ENCODE measurements at places on chromosomes 12 and 14. TPM values are rescaled to one million over a fixed set of nuclear protein-coding genes. Genes with fewer than 3 reads are reported as not detected.
A peak's percentile ranks its signal among the peaks of the same experiment; 100 is the strongest.

The SLC7A8 gene
- 4.0 TPM for total RNA-seq

The DAO gene
- not detected for total RNA-seq

The SCARB1 gene
- total RNA-seq: 44.5 TPM

The SLC35F4 gene
- not detected for total RNA-seq

The TPPP2 gene
- not detected for total RNA-seq

The CNIH1 gene
- total RNA-seq: 148 TPM

GRCh38 chr14:105158794-105159193 lies 9.8 kb downstream of the JAG2 start:
- peaks cover 10% of the 10 kb centered on the region for H3K27me3 ChIP-seq
- H3K36me3 ChIP-seq: no peaks in the 10 kb centered on the region
- no peak overlapping the region for H3K4me3 ChIP-seq
- no peaks in the 10 kb centered on the region for H3K4me1 ChIP-seq
- no peak overlapping the region for H3K27ac ChIP-seq

GRCh38 chr14:89241257-89241656 lies 175.8 kb downstream of the FOXN3 start:
- H3K4me1 ChIP-seq: peaks cover 3% of the 10 kb centered on the region
- H3K4me3 ChIP-seq: no peak overlapping the region
- no peaks in the 10 kb centered on the region for H3K27me3 ChIP-seq

GRCh38 chr12:1680804-1681492 lies 9.9 kb upstream of the ADIPOR2 start:
- no peak overlapping the region for H3K27ac ChIP-seq
- no peaks in the 10 kb centered on the region for H3K4me1 ChIP-seq
- no peaks in the 10 kb centered on the region for H3K27me3 ChIP-seq
- DNase-seq: no peak
- H3K36me3 ChIP-seq: no peaks in the 10 kb centered on the region
- no peak overlapping the region for H3K4me3 ChIP-seq

GRCh38 chr14:36520601-36521525 lies 831 bp upstream of the NKX2-1 start:
- DNase-seq: no peak
- H3K4me1 ChIP-seq: peaks cover 6% of the 10 kb centered on the region
- H3K36me3 ChIP-seq: no peaks in the 10 kb centered on the region
- H3K4me3 ChIP-seq: peak overlapping the region; percentile 10
- peaks cover 80% of the 10 kb centered on the region for H3K27me3 ChIP-seq
- H3K27ac ChIP-seq: no peak overlapping the region

- no peak for DNase-seq
- no peaks in the 10 kb centered on the region for H3K27me3 ChIP-seq
- H3K4me1 ChIP-seq: peaks cover 21% of the 10 kb centered on the region
- H3K36me3 ChIP-seq: no peaks in the 10 kb centered on the region
- no peak overlapping the region for H3K4me3 ChIP-seq
- H3K27ac ChIP-seq: no peak overlapping the region
Observed at GRCh38 chr14:102097441-102098135, 10.7 kb upstream of the HSP90AA1 start.

- no peak overlapping the region for H3K27ac ChIP-seq
- no peaks in the 10 kb centered on the region for H3K36me3 ChIP-seq
- H3K4me1 ChIP-seq: no peaks in the 10 kb centered on the region
- peaks cover 18% of the 10 kb centered on the region for H3K27me3 ChIP-seq
- DNase-seq: peak; percentile 67
Observed at GRCh38 chr14:56422703-56423213, 156.8 kb upstream of the TMEM260 start.

- H3K4me3 ChIP-seq: peak overlapping the region; percentile 84
- no peaks in the 10 kb centered on the region for H3K36me3 ChIP-seq
Observed at GRCh38 chr14:90383731-90384542, 12.9 kb upstream of the CALM1 start.

DNA sequence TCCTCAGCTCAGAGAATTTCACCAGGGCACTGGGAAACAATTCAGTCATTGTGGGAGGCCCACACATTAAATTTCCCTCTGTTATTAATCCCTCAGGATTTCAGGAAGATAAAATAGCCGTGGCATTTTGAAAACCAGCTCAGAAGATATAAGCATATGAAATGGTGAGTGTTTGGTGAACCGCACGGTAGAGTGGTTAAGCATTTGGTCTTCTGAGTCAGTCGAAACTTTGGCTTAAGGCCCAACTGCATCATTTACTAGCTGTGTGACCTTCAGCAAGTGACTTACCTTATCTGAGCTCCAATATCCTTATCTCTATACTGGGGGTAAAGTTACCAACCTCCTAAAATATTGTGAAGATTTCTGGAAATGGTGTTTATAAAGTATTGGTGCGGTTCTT lies 5.2 kb upstream of the VRK1 start:
- H3K27me3 ChIP-seq: peaks cover 3% of the 10 kb centered on the region
- no peak overlapping the region for H3K4me3 ChIP-seq
- no peak overlapping the region for H3K27ac ChIP-seq
- no peaks in the 10 kb centered on the region for H3K36me3 ChIP-seq
- H3K4me1 ChIP-seq: no peaks in the 10 kb centered on the region
- DNase-seq: peak; percentile 93

DNA sequence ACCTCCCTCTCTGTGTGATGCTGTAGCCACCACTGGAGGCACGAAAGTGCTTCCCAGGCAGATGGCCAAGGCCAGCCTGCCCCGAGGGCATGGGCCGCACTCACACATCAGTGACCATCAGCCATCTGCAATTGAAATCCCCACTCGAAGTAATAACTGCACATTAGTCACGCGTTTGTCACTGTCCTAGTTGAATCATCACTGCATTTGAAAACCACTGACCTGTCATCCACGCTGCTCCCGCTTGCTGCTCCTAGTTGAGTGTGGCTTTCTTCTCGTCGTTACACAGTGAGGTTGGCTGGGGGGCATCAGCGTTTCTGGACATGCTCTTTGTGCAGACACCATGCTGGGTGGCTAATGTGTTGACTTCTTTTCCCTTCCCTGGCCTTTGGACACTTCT lies 176.1 kb downstream of the ADGRD1 start:
- no peaks in the 10 kb centered on the region for H3K27me3 ChIP-seq
- no peak overlapping the region for H3K4me3 ChIP-seq
- H3K36me3 ChIP-seq: no peaks in the 10 kb centered on the region
- DNase-seq: no peak
- H3K27ac ChIP-seq: no peak overlapping the region

GRCh38 chr14:56358851-56359614 lies 220.6 kb upstream of the TMEM260 start:
- H3K27ac ChIP-seq: no peak overlapping the region
- no peaks in the 10 kb centered on the region for H3K27me3 ChIP-seq
- H3K36me3 ChIP-seq: no peaks in the 10 kb centered on the region
- no peak for DNase-seq

DNA sequence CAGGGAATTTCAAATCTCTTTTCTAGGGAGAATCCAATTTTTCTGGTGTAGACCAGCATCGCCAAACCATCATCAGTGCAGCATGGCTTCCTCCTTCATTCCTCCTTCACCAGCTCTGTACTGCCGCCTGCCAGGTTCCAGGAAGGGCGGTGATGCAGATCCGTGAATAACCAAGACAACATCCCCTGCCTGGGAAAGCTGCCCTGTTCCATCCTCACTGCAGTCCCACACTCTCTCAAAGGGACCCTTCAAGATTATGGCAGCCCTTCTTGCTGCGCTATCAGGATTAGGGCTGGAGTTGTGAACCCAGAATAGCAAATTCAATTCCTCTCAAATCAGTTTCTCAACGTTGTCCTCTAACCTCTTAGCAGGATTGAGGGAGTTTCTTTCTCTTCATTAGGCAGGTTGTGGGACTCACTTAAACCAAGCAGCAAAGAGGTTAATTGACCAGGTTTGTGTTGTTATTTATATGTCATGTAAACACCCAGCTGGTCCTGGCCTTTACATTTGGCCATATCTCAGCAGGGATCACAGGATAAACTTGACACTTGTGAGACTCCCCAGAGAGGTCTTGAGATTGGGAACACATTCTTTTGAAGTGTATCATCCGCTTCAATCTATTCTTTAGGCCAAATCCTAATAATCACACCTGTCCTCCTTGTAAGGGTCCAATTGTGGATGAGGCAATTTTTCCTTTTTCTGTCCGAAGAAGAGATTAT lies 26.2 kb downstream of the TMEM30B start:
- no peak for DNase-seq
- no peaks in the 10 kb centered on the region for H3K27me3 ChIP-seq
- H3K4me3 ChIP-seq: no peak overlapping the region
- no peak overlapping the region for H3K27ac ChIP-seq

DNA sequence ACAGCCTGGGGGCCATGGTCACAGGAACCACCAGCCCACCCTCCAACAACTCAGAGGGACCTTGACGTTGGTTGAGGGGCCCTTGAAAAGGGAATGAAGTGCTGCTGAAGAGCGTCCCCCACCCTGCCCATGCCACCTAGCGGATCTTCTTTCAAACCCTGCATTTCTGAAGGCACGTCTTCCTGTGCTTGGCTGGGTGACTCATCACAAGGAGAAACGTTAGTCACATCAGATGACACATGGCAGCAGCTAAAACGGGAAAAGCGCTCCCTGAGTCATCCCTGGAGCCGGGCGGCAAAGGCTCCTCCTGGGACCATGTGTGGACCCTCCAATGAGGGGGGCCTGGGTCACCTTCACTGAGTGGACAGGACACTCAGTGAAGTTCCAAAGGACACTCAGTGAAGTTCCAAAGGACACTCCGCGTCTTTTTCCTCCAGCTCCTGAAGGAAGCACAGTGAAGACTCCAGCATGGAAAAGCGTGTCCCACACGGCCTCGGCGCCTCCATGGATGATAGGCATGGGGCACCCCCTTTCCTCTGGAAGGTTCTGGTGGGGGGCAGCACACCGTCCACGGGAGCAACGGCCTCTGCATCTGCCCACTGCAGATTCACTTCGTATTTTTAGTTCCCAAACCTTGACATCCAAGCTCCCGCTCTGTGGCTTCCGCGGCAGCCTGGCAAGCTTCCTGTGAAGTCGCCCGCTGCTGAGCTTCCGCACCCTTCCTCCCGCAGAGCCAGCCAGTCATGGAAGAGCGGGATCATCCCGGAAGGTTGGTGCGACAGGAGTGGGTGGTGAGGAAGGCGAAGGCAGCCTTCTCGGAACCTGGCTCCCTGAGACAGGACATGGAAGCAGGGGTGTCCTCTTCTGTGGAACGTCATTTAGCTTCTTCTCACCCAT lies 383.4 kb downstream of the VRK1 start:
- no peak overlapping the region for H3K27ac ChIP-seq
- no peaks in the 10 kb centered on the region for H3K36me3 ChIP-seq
- peaks cover 15% of the 10 kb centered on the region for H3K4me1 ChIP-seq
- peak; percentile 76 for DNase-seq
